CD4-positive, alpha-beta T cell treated with Interferon gamma for 1 hour (primary cell): ENCODE measurements at places on chromosomes 6 and 20.

- DNase-seq, result no peak
Measured at GRCh38 chr6:22466665-22467245, 102.6 kb upstream of the HDGFL1 start.

DNA sequence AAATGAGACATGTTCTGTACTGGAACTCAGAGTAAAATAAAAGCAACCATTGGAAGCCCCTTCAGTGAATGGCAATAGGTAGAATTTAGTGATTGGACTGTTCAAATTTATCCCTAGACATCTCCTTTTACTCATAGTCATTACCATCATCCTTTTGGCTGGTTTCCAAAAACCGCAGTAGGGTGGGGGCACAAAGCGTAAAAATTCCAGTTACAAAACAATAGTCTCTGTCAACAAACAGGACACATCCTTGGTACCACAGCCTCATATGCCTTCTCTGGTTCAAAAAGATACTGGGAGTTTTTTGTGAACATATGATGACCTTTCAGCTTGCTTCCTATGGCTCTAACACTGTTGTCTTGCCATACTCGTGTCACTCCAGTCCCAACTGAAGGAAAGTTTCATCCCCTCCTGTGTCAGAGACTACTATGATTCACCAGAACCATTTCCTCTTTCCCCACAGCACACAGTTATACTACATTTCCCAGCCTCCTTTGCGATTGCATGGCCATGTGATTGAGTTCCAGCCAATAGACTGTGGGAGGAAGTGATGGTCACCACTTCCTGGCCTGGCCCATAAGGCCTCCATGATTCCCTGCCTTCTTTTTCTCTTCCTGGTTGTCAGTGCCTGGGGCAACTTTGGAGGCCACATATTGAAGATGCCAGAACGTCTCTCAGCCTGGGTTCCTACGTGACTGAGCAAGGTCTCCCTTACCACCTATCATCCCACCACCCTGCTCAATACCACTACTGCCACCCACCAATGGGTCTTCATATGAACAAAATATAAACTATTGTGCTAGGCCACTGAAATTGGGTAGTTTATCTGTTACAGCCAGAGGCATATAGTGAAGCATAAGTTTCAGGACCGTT, 162.4 kb downstream of the ID4 start:
- DNase-seq, result no peak

GRCh38 chr6:29757701-29758293, 34.6 kb downstream of the HLA-F start:
- DNase-seq, result no peak

DNA sequence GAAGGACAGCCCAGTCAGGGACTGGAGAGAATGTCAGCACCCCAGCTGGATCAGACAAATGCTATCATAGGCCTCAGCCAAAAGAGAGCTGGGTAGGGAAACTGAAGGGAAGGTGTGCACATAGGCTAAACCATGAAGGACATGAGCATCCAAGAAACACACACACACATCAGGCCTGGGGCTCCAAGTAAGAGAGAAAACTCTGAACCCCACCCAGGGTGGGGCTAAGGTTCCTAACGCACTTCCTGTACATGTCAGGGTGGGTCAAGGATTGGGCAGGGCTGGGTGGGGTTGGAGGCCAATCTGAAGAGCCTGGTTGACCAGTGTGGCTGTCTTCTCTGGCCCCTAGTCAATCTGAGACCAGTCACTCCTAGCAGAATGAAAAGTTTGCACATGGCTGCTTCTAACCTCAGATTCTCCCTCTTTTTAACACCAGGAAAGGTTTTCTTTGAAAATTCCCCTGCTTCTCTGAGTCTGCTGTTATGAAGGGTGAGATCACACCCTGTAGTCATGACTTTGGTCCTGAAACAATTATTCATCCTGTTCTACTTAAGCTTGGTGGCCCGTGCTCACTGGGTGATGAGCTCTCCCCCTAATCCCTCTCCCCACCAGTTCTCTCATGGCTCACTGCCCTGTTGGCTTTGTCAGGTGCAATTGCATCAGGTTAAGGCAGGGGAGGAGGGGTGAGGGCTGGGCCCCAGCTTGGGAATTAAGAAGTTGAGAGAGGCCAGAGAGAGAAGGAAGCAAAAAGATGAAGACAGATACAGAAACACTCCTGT, 88.4 kb downstream of the MAFB start:
- no peak for DNase-seq

DNA sequence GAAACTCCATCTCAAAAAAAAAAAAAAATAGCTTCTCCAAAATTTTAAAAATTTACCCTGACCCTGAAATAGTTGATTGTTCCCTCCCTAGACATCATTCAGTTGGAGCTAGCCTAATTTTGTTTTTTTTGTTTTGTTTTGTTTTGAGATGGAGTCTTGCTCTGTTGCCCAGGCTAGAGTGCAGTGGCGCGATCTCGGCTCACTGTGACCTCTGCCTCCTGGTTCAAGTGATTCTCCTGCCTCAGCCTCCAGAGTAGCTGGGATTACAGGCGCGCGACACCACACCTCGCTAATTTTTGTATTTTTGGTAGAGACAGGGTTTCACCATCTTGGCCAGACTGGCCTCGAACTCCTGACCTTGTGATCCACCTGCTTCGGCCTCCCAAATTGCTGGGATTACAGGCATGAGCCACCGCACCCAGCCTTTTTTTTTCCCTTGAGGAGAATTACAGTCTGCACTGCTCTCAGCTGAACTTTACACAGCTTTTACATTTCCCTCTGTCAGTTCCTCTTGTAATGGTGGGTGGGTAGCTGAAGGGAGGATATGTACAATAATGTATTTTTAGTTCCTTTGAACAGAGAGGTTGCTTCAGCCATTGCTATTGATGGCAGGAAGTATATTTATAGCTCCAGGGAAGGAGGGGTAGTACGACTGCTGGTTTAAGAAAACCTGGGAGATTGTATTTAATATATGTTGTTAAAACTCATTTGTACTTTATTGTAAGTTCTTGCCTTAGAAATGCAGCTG, 27.7 kb downstream of the PTPRA start:
- no peak for DNase-seq

DNA sequence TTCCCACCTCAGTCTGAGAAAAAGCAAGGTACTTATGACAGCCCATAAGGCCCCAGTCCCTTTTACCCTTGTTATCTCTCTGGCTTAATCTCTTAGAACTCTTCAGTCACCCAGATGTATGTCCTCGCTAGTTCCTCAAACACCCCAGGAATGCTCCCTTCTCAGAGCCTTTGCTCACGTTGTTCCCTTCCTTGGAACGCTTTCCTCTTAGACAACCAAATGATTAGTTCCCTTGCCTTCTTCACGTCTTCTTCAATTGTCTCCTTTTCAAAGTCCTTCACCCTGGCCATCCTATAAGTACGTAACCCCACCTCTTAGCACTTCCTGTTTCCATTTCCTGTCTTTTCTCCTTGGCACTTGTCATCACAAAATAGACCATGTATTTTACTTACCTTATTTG, 1.1 kb upstream of the APOBEC2 start:
- no peak for DNase-seq
